HFFc6 (cell line): ENCODE measurements at places on chromosomes 13 and 19.

- no peak overlapping the region for H3K4me3 ChIP-seq
- H3K27me3 ChIP-seq, result peaks cover 6% of the 10 kb centered on the region
- no peak for DNase-seq
- H3K27ac ChIP-seq, result no peak overlapping the region
- H3K4me1 ChIP-seq, result no peaks in the 10 kb centered on the region
Measured at GRCh38 chr13:73542446-73542845, 483.6 kb downstream of the KLF5 start.

DNA sequence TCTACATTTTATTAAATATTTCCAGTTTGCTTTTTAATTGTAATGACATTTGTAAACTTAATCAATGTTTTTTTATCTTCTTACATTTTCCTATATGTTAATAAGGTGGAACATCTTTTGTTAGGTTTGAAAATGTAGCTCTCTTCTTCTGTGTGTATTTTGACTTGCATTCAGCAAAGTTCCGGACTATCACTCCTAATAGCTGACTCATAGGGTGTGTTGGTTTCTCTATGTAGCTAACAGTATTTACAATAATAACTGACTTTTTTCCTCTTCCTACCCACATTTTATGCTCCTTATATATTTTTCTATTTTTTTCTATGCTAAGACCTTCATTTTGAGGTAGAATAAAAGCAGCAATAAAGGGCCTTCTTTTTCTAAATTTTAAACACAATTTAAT is 28.1 kb downstream of the MYO16 start:
- no peak overlapping the region for H3K4me3 ChIP-seq

- no peaks in the 10 kb centered on the region; the same call in 1 of the 2 replicates for H3K27me3 ChIP-seq
- DNase-seq, result no peak
- H3K27ac ChIP-seq, result no peak overlapping the region
- no peak overlapping the region for H3K4me3 ChIP-seq
Measured at GRCh38 chr13:111856571-111856970, 210.4 kb upstream of the SOX1 start.

DNA sequence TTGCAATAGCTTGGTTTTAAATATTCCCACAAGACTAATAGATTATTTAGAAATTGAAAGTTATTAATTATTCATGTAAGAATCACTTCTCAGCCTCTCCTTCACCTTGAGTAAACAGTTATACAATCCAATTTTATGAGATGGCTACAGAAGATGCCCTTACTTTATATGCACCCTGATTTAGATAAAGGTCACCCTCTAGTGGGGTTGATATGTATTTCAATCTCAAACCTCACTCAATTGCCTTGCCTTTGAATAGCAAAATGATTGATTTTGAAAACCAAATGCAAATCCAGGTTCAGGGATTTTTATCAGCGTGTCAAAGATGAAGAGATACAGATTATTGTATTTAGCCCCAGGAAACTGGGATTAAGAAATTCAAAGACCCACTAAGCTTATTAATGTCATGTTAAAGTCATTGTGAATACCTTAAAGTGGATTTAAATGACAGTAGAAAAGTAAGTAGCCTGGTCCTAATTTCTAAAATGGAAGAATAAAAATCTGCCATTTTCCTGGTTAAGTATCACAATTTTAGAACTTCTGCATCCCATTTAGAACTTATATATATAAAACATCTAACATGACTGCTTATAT is 305.1 kb downstream of the ITGBL1 start:
- H3K4me3 ChIP-seq, result no peak overlapping the region
- peaks cover 16% of the 10 kb centered on the region for H3K4me1 ChIP-seq
- H3K27me3 ChIP-seq, result no peaks in the 10 kb centered on the region; the same call in 1 of the 2 replicates

GRCh38 chr19:8361921-8362793 is 1.8 kb upstream of the ANGPTL4 start:
- H3K4me1 ChIP-seq, result peaks cover 32% of the 10 kb centered on the region
- H3K36me3 ChIP-seq, result no peaks in the 10 kb centered on the region
- peaks cover 2% of the 10 kb centered on the region for H3K27me3 ChIP-seq
- peak overlapping the region; percentile 69 for H3K4me3 ChIP-seq
- DNase-seq, result peak; percentile 98

DNA sequence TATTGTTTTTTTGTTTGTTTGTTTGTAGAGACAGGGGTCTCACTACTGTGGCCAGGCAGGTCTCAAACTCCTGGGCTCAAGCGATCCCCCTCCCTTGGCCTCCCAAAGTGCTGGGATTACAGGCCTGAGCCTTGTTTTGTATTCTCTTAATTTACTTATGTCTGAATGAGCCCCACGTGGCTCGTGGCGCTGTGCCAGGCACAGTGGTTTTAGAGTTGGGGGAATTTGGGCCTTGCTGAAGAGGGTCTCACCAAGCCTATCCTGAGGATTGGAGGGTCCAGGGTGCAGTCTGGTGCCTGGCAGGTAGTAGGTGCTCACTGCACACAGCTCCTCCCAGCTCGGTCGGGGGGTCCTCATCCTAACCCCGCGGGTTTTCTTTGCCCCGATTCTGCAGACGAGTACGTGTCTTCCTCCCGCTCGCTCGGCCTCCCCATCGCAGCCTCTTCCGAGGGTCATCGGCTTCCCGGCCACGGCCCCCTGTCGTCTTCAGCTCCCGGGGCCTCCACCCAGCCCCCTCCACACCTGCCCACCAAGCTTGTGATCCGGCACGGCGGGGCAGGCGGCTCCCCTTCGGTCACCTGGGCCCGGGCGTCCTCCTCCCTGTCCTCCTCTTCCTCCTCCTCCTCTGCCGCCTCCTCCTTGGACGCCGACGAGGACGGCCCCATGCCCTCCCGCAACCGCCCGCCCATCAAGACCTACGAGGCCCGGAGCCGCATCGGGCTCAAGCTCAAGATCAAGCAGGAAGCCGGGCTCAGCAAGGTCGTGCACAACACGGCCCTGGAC is 12.1 kb upstream of the EHD2 start:
- H3K36me3 ChIP-seq, result peaks cover 23% of the 10 kb centered on the region
- H3K4me1 ChIP-seq, result peaks cover 26% of the 10 kb centered on the region
- no peak overlapping the region for H3K4me3 ChIP-seq

DNA sequence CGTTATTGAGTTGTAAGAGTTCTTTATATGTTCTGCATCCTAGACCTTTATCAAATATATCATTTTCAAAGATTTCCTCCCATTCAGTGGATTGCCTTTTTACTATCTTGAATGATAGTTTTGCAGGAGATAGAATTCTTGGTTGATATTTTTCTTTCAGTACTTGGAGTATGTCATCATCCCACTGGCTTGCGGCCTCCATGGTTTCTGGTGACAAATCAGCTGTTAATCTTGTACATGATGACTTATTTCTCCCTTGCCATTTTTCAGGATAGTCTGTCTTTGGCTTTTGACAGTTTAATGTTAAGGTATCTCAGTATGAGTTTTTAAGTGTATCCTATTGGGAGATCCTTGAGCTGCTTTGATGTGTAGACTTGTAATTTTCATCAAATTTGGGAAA is 8.5 kb downstream of the ZNF557 start:
- DNase-seq, result no peak
- peaks cover 4% of the 10 kb centered on the region for H3K27me3 ChIP-seq
- peaks cover 96% of the 10 kb centered on the region for H3K36me3 ChIP-seq
- no peaks in the 10 kb centered on the region for H3K4me1 ChIP-seq
- H3K4me3 ChIP-seq, result no peak overlapping the region
- no peak overlapping the region for H3K27ac ChIP-seq

GRCh38 chr13:35485424-35485823 is 8.9 kb upstream of the MAB21L1 start:
- no peaks in the 10 kb centered on the region for H3K36me3 ChIP-seq
- H3K27me3 ChIP-seq, result no peaks in the 10 kb centered on the region
- DNase-seq, result no peak
- H3K4me1 ChIP-seq, result peaks cover 51% of the 10 kb centered on the region
- H3K27ac ChIP-seq, result no peak overlapping the region
- 0 out of 2 replicates have a peak overlapping the region, but pooled peaks have one; percentile 13 for H3K4me3 ChIP-seq

GRCh38 chr13:52686376-52686775 is 33.7 kb downstream of the SUGT1 start:
- H3K27ac ChIP-seq, result no peak overlapping the region
- no peaks in the 10 kb centered on the region; the same call in 1 of the 2 replicates for H3K27me3 ChIP-seq
- H3K4me1 ChIP-seq, result peaks cover 14% of the 10 kb centered on the region
- H3K36me3 ChIP-seq, result peaks cover 22% of the 10 kb centered on the region

DNA sequence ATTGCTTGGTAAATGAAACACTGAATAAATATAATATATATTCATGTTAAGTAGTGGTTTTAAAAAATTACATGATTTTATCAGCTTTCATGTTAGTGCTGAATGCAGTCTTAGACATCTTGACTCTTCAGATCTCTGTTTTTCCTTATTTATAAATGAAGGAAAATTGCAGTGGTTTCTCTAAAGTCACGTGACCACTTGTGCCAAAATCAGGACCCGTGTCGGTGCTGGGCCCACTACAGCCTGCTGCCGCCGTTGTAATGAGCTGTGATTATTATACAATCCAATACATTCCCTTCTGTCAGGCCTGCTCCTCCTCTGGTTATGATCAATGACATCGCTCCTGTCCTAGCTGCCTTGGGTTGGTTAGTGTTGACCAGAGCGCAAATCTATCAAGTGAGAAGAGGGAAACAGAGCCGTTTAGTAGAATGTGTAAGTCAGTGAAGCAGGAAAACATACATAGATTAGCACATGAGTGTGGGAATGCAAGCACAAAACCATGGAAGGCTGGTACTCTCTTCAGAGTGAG is 88.2 kb downstream of the AKAP11 start:
- H3K4me3 ChIP-seq, result no peak overlapping the region
- H3K27ac ChIP-seq, result no peak overlapping the region
- peaks cover 8% of the 10 kb centered on the region for H3K27me3 ChIP-seq
- H3K4me1 ChIP-seq, result peaks cover 15% of the 10 kb centered on the region

DNA sequence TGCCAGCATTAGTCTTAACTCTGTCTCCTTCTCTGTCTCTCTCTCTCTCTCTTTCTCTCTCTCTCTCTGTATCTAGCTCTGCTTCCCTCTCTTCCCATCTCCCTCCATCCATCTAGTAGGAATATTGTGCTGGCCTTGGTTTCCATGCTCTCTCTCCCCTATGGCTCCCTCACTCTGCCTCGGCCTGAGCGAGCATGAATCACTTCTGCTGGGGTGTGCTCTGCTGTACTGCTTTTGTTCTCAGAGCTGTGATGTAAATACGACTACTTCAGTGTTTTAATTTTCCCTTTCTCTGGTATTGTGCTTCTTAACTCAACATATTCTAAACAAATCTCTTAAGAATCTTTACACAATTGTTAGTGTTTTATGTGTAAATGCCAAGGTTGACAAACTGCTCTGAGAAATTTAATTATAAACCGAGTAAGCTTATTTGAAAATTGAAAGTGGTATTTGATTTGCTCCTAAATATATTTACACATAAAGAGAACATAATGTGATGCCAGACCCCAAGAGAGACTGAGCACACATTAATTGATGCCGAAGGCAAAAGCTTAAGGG is 211.5 kb upstream of the KL start:
- peaks cover 11% of the 10 kb centered on the region for H3K4me1 ChIP-seq
- no peaks in the 10 kb centered on the region for H3K36me3 ChIP-seq
- peak overlapping the region; percentile 1; the same call in 1 of the 2 replicates for H3K27ac ChIP-seq
- H3K4me3 ChIP-seq, result peak overlapping the region; percentile 65; the same call in 1 of the 2 replicates
- peaks cover 9% of the 10 kb centered on the region for H3K27me3 ChIP-seq

DNA sequence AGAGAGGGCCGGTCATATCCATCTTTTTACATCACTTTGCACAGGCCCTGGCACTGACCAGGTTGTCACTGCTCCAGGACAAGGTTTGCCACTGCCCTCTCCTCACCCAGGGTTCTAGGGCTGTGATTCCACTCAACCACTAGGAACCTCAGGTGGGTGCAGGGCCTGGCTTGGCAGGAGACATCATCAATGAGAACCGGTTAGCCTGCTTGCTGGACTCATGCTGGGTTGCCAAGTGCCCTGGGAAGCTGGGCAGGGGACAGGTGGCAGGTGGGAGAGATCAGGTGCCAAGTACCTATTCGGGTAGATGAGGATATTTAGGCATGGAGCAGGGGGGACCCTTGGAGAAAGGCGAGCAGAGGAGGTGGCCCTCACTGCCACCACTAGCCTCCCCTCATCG is 4.2 kb upstream of the CERS4 start:
- H3K27me3 ChIP-seq, result peaks cover 30% of the 10 kb centered on the region
- DNase-seq, result no peak
- no peaks in the 10 kb centered on the region for H3K4me1 ChIP-seq

GRCh38 chr19:12090807-12091206 is 26.3 kb downstream of the ZNF844 start:
- no peaks in the 10 kb centered on the region; the same call in 1 of the 2 replicates for H3K27me3 ChIP-seq
- no peak overlapping the region for H3K27ac ChIP-seq
- peak; percentile 35 for DNase-seq
- H3K36me3 ChIP-seq, result peaks cover 5% of the 10 kb centered on the region; the same call in 1 of the 2 replicates
- no peak overlapping the region; the same call in 1 of the 2 replicates for H3K4me3 ChIP-seq
- peaks cover 5% of the 10 kb centered on the region; the same call in 1 of the 2 replicates for H3K4me1 ChIP-seq

- peaks cover 11% of the 10 kb centered on the region; the same call in 1 of the 2 replicates for H3K36me3 ChIP-seq
- peak overlapping the region; percentile 93 for H3K4me3 ChIP-seq
- peak overlapping the region; percentile 92 for H3K27ac ChIP-seq
Measured at GRCh38 chr19:15378534-15379082, 979 bp downstream of the AKAP8 start.

GRCh38 chr19:8329996-8330395 is 8.7 kb downstream of the RPS28 start:
- H3K36me3 ChIP-seq, result 0 out of 2 replicates have a peak, but pooled peaks cover 5% of the 10 kb centered on the region
- H3K4me1 ChIP-seq, result no peaks in the 10 kb centered on the region
- peaks cover 8% of the 10 kb centered on the region for H3K27me3 ChIP-seq
- no peak for DNase-seq
- no peak overlapping the region for H3K4me3 ChIP-seq
- no peak overlapping the region for H3K27ac ChIP-seq

- no peaks in the 10 kb centered on the region for H3K27me3 ChIP-seq
- DNase-seq, result no peak
- H3K4me1 ChIP-seq, result no peaks in the 10 kb centered on the region
- no peaks in the 10 kb centered on the region for H3K36me3 ChIP-seq
- no peak overlapping the region for H3K27ac ChIP-seq
Measured at GRCh38 chr13:77817521-77817920, 101.1 kb downstream of the EDNRB start.

DNA sequence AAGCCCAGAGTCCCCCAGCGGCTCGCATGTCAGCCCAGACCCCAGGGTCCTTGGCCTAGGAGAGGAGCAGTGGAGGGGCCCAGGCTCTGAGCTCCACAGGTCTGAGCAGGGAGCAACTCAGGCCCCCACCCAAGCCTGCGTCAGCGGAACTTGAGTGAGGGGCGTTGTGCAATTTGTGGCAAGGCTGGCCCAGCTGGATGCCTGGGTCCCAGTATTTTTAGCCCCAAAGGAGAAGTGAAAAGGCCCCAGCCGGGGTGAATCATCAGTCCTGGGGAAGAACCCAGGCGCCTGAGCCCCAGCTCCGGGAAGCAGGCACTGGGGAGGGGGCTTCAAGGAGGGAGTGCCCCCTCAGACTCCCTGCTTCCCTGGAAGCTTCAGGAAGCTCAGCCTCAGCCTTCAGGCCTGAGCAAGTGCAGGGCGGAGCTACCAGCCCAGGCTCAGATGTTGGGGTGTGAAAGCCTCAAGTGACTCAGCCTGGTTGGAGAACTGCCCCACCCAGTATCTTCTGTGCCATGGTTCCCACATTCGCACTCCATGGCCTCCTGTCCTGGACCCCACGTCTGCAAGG is 7.2 kb downstream of the MED29 start:
- peaks cover 7% of the 10 kb centered on the region for H3K27me3 ChIP-seq
- H3K36me3 ChIP-seq, result peaks cover 17% of the 10 kb centered on the region
- peak overlapping the region; percentile 90 for H3K27ac ChIP-seq
- peak; percentile 83 for DNase-seq
